Smooth muscle cell of bladder (primary cell): ENCODE measurements at places on chromosomes 4 and X. TPM values are rescaled to one million over a fixed set of nuclear protein-coding genes. Genes with fewer than 3 reads are reported as not detected.

The IRAK1 gene
- 42.1 and 93.2 TPM in 2 replicates for total RNA-seq

The ESX1 gene
- total RNA-seq, result not detected in 2 replicates

The XG gene
- 7.9 and 8.4 TPM in 2 replicates for total RNA-seq

The SMIM31 gene
- not detected in 2 replicates for total RNA-seq
